ENCODE measurements at places on chromosomes 16 and 17.

DNA sequence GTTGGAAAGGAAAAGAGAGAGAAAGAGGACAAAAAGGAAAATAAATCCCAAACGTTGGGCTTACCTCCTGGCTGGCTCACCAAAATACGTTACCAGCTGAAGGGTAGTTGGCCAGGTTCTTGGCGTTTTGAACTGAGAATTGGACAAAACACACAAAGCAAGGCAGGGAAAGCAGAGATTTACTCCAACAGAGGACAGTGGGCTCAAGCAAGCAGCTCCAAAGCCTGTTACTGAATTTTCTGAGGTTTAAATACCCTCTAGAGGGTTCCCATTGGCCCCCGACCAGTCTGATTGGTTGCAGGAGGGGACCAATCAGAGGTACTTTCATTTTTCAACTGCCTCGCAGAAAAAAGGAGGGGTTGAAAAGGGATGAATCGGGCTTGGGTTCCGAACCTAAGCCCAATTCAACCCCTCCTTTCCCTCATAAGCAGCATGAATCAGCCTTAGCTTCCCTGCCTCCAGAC, 55.6 kb upstream of the ALOX12 start:
- no peak for DNase-seq

GRCh38 chr17:79624718-79625478, 14.0 kb upstream of the RBFOX3 start:
- no peak for DNase-seq

DNA sequence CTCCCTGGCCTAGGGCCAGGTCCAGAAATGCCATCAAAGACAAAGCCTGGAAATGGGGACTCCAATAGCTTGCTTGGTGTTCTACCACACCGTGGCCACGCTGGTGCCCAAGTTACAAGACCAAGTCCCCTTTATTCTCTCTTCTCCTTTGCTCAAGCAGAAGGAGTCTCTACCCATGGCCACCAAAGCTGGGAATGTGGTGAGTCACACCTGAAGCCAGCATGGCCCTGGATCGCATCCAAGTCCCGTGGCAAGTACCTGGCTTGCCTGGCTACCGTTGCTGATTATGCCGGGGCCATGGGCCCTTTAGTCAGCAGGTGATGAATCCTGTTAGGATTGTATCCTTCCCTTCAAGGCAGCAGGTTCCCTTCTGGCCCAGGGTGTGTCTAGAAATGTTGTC, 260.0 kb downstream of the HAPSTR1 start:
- no peak for DNase-seq

GRCh38 chr17:82234211-82235055, 5.6 kb downstream of the SLC16A3 start:
- no peak for DNase-seq

DNA sequence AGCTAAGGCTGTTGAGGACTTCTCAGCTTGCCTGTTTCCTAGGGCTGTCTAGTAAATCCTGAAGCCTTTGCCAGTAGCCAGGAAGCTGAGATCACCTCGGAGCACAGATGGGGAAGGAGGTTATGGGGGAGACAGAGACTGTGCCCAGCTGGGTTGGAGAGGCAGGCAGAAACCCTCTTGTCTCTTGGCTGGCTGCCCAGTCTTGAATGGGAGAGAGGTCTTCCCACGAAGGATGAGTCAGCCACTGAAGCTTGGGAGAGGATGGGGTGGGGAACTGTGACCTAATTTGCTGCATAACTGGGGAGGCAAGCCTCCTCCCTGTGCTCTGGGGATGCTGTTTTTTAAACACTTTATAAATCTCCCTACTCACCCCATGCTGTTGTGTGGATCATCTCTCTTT, 69.8 kb downstream of the SHISA9 start:
- no peak for DNase-seq

Measured in stimulated activated CD4-positive, alpha-beta T cell treated with anti-CD3 and anti-CD28 coated beads, Interleukin-12 subunit alpha, Interleukin-12 subunit beta, amount 100 ng/mL, for 4 hours (primary cell).